ENCODE measurements at places on chromosomes 6 and 20.

- no peak for DNase-seq
Observed at GRCh38 chr6:106154326-106154725, 68.2 kb downstream of the PRDM1 start.

- no peak for DNase-seq
Observed at GRCh38 chr20:47062226-47062890, 167.7 kb downstream of the EYA2 start.

DNA sequence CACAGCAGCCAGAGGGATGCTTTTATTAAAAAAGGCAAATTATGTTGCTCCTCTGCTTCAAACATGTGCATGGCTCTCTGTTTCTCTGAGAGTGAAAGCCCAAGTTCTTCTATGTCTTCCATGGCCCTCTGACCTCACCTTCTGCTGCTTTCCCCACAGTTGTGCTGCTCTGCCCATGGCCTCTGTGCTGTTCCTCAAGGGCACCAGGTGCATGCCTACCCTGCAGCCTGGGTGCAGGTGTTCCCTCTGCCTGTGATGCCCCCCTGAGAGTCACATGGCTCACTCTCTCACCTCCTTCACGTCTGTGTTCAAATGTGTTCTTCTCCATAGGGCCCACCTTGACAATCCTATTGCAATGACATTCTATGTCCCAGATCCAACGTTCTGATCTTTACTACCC lies 477.0 kb upstream of the CHD6 start:
- no peak for DNase-seq

- DNase-seq = no peak
Observed at GRCh38 chr6:753486-753885, 60.5 kb upstream of the EXOC2 start.

DNA sequence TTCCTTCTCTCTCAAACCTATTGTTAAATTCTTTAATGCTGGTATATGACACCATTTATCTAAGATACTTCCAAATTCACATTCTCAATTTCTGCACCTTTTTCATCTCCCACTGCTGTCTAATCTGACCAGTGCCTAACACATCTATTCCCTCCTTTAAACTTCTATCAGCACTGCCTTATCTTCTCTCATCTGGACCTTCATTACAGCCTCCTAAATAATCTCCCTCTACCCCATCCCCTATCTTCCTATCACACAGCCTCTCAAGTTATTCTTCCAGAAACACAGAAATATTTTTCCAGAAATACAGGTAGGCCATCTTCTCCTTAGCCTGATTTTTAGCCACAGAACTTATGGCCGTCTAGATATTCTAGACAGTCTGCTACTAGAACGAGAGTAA lies 5.5 kb downstream of the DTNBP1 start:
- no peak for DNase-seq

DNA sequence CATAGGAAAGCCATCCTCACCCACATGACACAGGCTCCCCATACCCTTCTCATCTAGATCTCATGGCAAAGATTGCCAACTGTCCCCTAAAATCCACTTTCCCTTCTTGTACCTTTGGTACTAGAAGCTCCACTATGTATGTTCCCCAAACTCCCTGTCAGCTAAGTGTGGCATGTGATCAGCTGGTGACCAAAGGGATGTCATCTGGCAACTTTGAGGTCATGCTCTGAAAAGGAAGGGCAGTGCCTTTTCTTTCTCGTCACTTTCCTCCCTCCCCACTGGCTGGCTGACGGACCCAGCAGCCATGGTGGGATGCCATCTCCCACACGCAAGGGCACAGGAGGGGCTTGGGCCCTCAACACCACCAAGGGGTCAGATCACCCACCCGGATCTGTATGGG lies 23.8 kb upstream of the TAF8 start:
- no peak for DNase-seq

DNA sequence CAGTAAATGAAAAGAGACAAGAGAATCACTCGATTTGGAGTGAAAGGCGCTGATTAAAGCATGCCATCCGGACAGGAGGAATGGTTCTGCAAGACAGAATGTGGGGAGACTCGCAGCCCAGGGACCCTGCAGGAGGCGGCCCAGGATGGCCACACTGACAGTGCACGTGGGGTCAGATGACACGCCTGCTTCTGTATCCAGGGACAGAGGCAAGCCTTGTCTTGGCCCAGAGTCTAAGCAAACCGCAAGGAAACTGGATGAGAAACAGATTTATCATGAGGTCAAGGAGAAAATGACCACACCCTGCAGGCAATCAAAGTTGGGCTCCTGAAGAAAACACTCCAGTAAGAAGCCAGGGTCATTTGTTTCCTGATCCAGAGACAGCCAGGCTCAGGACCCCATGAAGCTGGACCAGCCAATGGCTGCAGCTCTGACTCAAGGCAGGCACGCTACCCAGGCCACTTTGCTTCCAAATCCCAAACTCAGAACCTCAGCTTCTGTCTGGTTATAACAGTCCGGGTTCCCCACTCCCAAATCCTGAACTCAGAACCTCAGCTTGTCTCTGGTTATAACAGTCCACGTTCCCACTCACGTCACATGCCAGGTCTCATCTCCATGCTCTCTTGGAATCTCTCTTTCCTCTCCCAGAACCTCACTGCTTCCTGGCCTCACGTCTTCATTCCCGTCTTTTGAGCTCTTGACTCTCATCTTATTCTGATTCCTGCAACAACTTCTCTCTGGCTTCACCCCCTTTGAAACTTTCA lies 144.9 kb upstream of the THBS2 start:
- DNase-seq = no peak

- DNase-seq = no peak
Observed at GRCh38 chr6:68039641-68040311, 595.3 kb upstream of the ADGRB3 start.

GRCh38 chr6:99287523-99287922 lies 62.0 kb downstream of the FAXC start:
- DNase-seq = no peak

GRCh38 chr6:43853066-43853650 lies 83.1 kb downstream of the VEGFA start:
- no peak for DNase-seq

- peak; percentile 3 for DNase-seq
Observed at GRCh38 chr6:101458336-101458735, 64.8 kb downstream of the GRIK2 start.

DNA sequence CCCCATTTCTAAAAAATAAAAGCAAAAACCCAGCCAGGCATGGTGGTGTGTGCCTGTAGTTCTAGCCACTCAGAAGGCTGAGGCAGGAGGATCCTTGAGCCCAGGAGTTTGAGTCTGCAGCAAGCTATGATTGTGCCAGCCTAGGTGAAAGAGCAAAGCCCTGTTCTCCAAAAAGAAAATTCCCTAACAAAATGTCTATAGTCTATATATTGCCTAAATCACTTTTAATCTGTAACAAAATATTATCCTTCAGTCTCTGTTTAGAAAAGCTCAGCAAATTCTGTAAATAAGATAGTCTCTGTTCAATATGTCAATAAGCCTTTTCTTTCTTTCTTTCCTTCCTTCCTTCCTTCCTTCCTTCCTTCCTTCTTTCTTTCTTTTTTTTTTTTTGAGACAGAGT lies 75.8 kb upstream of the ZFP64 start:
- no peak for DNase-seq

DNA sequence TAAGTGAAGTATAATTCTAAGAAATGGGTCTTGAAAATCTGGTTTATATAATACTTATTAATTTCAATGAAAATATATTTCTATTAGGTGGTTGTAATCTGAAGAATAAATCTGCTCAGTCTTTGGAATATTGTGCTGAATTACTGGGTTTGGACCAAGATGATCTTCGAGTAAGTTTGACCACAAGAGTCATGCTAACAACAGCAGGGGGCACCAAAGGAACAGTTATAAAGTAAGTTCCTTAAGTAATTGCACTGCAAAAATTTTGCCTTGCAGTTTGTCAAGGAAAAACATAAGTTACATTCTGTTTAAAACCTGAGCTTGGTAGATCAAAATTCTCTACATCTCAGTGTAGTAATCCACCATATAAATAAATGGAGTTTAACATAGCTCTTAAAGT lies 106.0 kb downstream of the MYO6 start:
- DNase-seq = peak; percentile 81

DNA sequence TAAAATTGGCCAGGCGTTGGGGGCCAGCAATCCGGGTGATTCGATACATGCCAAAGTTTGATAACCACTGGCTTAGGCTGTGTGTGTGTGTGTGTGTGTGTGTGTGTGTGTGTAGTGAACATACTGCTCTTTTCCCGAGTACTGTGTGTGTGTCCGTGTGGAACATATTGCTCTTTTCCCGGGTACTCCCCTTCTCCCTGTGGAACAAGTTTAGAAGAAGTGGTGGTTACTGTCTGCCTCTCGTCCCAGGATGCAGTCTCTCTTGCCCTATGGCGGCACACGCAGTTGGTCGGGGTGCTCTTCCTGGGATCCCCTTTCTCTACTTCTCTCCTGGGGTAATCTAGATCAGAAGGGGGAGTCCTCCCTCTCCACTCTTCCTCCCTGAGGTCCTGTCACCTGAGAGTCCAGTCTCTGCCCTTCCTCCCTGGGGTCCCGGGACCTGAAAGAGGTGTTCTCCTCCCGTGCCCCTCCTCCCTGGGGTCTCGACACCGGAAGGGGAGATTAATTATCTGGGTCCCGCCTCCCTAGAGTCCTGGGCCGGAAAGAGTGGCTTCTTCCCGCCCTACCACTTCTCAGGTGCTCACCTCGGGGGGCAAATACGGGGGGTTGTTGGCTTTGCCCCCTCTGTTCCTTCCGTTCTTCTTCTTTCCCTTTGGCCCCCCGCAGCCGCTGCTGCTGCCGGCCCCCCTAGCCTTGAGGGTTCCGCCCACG lies 516 bp downstream of the GTPBP2 start:
- DNase-seq = peak; percentile 43

All from pons (tissue), 1 donor.